ENCODE measurements at places on chromosomes 2 and 18.

- DNase-seq: no peak
Observed at GRCh38 chr2:200380091-200380561, 73.6 kb downstream of the SPATS2L start.

GRCh38 chr2:68091439-68092034, 28.7 kb upstream of the C1D start:
- no peak for DNase-seq

DNA sequence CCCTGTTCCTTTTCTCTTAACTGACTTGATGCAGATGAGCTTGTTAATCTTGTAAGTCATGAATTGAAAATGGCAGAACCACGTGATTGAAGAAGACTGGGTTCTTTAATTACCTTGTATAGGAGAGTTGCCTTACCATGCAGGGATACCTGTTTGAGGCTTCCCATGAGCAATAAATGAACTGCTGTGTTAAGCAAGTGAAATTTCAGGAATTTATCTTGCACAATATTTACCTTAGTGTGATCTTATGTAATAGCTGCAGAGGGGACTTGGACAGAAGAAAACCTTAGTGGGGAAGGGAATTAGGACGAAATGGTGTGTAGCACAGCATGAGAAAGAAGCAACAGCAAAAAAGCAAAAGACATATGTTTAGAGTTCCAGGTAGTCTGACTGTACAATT, 384.0 kb upstream of the TMEFF2 start:
- no peak for DNase-seq

DNA sequence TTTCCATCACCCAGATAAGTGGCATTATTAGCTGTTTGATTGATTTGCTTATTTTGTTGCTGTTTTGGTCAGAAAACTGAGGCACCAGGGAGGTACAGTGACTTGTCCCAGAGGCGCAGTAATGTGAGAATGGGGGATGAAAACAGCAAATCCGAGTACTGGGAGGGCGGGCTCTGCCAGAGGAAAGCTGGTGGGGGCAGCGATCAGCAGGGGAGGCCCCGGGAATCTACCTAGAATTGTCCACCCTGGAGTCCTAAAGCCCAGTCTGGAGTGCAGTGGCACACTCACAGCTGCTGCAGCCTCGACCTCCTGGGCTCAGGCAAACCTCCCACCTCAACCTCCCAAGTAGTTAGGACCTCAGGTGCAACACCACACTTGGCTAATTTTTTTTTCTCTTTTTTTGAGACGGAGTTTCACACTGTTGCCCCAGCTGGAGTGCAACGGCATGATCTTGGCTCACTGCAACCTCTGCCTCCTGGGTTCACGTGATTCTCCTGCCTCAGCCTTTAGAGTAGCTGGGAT, 17.0 kb upstream of the PTMA start:
- no peak for DNase-seq

DNA sequence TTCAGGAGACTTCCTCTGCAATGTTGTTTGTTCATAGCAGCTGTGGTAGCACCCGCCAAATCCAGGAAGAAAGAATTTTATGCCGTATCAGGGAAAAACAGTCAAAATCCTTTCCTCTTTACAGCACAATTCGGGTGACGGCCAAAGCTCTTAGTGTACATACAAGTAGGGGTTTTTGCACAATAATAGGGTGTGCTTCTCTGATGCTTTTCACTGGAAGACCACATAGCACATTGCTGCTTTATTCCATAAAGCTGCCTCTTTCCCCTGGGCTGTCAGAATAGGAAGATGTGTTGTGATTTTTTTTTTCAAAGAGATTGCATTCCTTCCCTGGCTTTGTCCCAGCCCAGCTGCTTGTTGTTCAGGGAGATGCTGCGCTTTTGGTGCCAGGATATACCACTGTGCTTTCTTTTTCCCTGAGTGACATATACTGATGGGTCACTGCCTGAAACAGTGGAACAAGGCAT, 27.2 kb upstream of the LANCL1 start:
- no peak for DNase-seq

GRCh38 chr18:26004832-26005231, 85.6 kb downstream of the SS18 start:
- DNase-seq: no peak

DNA sequence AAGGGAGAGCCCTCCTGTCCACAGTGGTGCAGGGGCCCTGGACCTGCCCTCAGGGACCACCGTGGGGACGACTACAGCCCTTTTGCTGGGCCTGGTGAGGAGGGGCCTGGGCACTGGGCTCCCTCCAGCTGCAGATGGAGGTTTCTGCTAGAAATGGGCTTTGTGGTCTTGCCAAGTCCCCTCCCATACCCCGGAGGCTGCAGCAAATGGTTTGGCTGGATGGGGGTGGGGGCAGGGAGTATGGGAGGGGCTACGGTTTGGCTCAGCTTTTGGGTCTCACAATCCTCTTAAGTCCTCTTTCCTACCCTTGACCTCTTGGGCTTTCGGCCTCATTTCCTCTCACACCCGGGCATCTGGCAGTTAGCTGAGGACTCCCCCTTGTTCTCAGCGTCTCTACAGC, 21.7 kb downstream of the TET3 start:
- DNase-seq: no peak

DNA sequence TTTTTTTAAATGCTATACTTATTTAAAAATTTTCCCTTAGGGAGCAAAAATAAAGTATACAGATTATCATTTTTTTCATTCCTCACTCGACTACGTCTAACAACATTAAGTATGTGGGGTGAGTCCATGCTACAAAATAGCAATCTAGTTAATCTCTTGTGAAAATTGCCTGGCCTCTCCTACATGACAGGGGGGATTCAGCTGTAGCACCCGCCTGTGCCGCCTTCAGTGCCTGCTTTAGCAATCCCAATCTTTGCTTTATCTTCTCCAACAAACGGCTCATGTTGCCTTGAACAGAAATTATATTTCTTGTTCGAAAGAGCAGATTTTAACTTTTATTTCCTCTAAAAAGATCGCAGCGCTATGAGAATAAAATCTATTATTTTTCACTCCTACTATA, 2.4 kb upstream of the SOX11 start:
- no peak for DNase-seq

GRCh38 chr2:29940706-29941105, 19.3 kb upstream of the ALK start:
- DNase-seq: no peak

GRCh38 chr2:233702238-233702637, 9.5 kb downstream of the UGT1A6 start:
- no peak for DNase-seq

Measured in LoVo (cell line).